Right renal pelvis (tissue), 4 donors: ENCODE measurements at places on chromosomes 2 and 18. TPM values are rescaled to one million over a fixed set of nuclear protein-coding genes. Genes with fewer than 3 reads are reported as not detected.

DNA sequence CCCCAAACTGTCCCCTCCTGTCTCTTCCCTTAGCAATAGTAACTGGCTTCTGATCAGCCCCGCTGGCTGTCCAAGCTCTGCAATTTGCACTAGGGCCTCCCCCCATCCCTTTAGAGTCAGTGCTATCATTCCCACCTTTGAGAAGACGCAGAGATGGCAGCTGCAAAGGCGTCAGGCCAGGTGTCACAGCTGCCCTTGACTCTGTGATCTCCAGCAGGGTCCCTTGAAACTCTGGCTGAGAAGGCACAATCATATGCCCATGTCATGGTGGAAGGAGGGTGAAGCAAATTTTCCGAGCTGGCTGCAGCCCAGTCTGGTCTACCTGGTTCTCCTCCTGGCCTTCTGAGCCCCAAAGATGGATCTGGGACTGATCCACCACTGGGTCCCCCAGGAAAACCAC is 49.2 kb upstream of the TEX51 start:
- no peak for DNase-seq

DNA sequence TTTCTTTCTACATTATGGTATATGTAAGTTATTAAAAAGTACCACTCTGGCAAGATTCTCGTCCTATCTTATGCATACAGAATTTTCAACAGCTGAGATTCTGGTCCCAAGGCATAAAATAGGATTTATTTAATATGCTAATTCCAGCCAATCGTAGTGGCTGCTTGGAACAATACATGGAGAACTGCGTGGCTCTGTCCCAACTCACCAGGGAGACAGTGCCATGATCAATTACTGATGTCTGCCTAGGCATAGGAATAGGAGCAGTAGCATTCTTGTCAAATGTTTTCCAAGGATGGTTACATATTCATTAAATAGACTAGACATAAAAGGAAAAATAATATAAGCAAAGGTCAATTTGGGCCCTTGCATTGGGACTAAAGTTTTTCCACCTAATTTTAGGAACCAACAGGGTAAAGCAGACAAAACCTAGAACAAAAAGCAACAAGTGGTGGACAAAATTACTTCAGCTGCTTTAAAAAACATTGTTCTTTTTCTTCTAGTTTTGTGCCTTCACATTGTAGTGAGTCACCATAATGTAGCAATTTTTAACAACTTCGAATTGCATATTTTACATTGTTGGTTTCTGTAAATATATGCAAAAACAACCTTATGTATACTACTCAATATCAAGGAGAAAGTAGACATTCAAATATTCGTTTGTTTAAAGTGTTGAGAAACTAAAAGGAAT is 232.8 kb upstream of the ATP5MC3 start:
- no peak for DNase-seq

DNA sequence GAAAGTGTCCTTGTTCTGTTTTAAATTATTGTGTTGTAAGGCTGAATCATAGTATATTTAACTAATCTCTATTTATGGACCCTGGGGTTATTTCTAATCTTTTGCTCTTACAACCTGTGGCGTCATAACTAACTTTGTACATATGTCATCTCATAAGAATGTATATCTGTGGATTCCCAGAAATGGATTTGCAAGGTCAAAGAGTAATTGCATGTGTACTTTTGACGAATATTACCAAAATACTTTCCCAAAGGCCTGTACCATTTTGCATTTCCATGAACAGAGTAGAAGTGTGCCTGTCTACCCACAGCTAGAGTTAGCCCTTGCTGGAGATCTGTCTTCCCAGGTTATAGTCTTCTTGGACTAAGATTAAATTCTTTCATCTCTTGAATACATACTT is 42.8 kb downstream of the SEMA4F start:
- no peak for DNase-seq

GRCh38 chr18:79948719-79949411 is 2.6 kb downstream of the SLC66A2 start:
- no peak for DNase-seq

DNA sequence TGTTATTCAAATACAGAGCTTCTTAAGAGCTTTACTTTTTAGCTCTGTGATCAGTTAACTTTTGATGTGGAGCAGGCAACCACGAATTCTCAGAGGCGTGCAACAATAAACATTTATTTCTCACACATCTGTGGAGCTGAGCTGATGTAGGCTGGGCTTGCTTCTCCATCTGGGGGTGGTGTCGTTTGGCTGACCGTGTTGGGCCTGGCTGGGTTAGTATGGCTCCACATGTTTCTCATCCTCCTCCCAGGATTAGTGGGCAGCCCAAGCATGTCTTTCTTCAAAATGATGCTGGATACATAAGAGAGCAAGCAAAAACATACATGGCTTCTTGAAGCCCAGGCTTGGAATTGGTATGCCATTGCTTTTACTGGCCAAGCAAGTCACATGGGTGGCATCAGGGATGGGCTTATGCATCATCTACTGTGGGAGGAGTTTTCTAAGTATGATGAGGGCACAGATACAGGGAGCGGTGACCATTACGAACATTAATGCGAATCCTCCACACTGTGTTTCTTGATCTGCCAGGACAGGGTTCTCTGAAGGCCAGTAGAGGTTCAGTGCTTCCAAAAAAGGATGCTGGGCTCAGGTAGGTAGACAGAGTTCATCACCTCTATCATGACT is 157.0 kb upstream of the TNP1 start:
- DNase-seq, result no peak

- DNase-seq, result no peak
These were observed 68.9 kb upstream of the LTBP1 start for GRCh38 chr2:32877587-32878510.

DNA sequence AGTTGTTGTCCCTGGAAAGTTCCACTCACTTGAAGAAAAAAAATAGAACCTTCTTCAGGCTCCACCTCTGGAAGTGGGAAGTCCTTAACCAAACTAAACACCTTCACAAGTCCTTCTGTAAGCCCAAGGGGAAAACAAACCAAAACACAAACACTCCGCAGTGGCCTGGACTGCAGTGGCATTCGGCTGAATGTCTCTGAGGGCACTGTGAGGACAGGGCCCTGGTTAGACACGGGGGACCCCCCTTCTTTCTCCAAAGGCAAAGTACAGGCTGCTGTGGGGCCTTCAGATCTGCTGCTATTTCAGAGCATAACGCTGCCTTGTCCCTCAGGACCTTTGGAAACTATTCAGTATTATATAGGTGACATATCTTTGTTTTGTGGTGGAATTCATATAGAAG is 28.1 kb downstream of the FOSL2 start:
- DNase-seq, result no peak

DNA sequence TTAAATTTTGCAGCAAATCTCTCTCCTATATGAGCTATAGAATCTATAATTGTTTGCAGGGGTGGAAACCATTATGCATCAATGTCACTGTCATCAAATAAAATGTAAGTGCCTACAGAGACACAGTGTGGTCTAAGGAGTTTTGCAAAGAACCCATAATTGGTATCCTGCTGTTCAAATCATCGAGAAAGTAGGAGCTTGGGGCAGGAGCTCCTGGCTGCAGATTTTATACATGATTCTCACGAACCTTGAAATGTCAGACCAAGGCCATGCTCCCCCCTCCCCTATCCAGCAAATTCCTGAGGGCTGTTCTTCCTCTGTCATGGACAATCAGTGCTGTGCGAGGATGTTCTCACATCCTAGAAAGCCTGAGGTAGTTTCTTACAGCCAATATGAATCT is 119.5 kb upstream of the CYRIA start:
- DNase-seq, result no peak

- DNase-seq, result no peak
These were observed 3.9 kb downstream of the IL18R1 start for GRCh38 chr2:102359527-102359926.

DNA sequence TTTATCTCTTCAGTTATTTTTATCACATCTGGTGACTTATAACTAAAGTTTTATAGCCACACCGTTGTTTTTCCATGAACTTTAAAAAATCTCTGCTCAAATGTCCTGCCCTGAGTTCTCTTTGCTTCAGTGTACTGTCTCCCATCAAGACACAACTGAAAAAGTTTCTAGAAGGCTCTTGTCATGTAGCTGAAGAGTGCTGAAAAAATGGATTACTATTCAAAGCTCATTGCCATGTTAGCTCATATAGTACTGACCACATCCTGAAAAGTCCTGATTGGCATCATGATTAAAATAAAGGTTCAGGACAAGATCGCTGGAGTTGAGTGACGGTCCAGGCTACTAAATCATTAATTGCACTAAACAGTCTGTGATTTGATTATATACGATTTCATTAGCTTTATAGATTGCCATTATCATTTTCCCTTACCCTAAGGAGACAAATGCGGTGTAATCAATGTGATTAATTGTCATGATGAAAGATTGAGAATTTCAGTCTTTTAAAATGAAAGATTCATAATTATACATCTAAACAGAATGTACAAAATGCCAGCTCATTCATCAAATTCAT is 62.2 kb downstream of the MFSD6 start:
- no peak for DNase-seq

- DNase-seq, result no peak
These were observed 686.3 kb upstream of the SETBP1 start for GRCh38 chr18:43994381-43994780.

DNA sequence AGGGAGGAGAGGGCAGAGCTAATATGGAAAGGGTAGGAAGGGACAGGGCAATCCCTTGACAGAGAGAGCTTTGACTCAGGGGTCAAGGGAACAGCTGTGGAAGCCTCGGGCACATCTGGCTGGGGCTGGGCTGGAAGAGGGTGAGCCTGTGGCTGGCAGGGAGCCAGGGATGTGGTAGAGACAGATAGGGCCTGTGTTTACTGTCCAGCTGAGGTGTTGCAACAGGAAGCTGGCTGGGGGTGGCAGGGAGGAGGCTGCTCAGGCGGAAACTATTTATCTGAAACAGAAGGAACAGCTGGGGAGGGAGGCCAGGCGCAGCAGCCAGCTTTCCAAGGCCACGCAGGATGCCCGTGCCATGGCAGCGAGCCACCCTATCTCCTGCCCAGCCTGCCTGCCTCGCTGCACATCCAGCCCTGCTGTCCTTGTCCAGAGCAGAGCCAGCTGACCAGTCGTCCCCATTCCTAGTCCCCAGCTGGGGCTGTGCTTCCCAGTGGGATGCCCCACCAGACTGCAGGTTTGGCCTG is 264.7 kb downstream of the CYP26B1 start:
- no peak for DNase-seq

GRCh38 chr2:216904554-216904953 is 44.7 kb upstream of the TNP1 start:
- DNase-seq, result no peak

The TSHZ1 gene
- 38.7 TPM for polyA plus RNA-seq

The KYNU gene
- polyA plus RNA-seq, result 5.6 TPM

The RALBP1 gene
- 84.4 TPM for polyA plus RNA-seq

The PMS1 gene
- 39.7 TPM for polyA plus RNA-seq

The CHPF gene
- polyA plus RNA-seq, result 29.6 TPM

The GULP1 gene
- 60.1 TPM for polyA plus RNA-seq
